ENCODE measurements at places on chromosomes 4 and X. TPM values are rescaled to one million over a fixed set of nuclear protein-coding genes. Genes with fewer than 3 reads are reported as not detected.
A peak's percentile ranks its signal among the peaks of the same experiment; 100 is the strongest.

GRCh38 chr4:183288955-183289354 lies 31.1 kb downstream of the CLDN22 start:
- no peak for DNase-seq

DNA sequence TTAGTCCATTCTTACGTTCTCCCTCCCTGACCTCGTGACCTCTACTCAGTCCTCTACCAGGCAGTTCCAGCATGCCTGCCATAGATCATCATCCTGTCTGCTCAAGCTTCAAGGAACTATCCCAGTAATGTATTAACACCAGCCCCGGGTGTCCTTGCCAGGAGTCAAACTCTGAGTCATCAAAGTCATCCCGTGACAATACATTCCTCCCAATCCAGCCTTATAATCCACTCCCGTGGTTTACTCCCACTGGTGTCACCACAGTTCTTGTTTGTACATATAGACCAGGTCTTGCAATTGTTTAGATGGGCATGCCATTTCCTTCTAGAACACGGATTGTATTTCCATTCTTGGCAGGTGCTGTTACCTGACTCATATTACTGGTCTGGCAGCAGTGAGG lies 68.7 kb upstream of the TAB3 start:
- DNase-seq: peak; percentile 5

GRCh38 chrX:123263747-123264146 lies 79.7 kb downstream of the GRIA3 start:
- no peak for DNase-seq

DNA sequence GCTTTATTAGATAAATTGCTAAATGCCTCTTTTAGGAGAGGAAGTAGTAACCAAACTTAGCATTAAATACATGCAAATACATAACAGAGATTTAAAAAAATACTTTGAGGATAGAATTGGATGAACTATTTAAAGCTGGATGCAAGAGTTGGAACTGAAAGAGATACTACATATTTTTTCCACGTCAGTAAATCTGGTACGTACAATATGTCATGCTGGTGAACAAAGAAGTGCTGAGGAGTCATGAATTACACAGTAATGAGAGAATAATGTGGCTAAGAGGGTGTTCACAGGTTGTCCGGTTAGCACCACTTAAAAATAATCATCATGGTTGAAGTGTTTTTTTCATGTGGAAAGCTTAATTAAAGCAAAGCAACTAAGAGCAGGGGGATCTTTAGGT lies 184.1 kb upstream of the FRMPD4 start:
- no peak for DNase-seq

DNA sequence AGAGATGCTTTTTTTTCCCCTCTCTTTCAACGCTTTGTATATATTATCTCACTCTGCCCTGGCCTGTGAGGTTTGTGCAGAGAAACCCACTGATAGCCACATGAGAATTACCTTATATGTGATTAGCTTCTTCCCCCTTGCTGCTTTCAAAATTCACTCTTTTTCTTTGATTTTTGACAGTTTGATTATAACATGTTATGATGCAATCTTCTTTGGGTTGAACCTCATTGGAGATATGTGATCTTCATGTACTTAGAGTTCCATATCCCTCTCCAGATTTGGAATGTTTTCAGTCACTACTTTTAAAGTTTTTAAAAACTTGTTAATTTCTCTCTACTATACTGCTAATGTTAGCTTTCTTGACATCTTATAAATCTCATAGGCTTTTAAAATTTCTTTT lies 479.5 kb upstream of the AGA start:
- no peak for DNase-seq

GRCh38 chr4:158667651-158668198 lies 4.0 kb downstream of the C4orf46 start:
- DNase-seq: peak; percentile 13

- DNase-seq: no peak
Observed at GRCh38 chr4:114728426-114728825, 129.8 kb downstream of the UGT8 start.

DNA sequence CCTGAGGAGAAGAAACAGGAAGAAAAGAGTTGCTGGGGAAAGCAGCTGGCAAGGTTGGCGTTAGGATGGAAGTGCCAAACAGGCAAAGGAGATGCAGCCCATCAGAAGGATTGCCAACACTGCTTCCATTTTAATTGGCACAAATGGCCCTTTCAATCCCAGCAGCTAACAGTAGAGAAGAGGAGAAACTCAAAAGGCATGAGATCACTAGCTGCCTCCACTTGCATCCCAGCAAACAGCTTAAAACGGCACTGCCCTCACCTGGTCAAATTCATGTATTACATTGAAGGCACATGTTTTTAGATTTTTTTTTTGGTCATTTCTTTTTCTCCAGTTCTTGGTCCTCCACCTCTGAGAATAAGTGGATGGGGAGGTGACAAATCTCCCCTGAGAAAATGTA lies 14.9 kb upstream of the LOC101059915 start:
- peak; percentile 20 for DNase-seq

- no peak for DNase-seq
Observed at GRCh38 chr4:183304067-183304466, 16.0 kb downstream of the CLDN22 start.

- no peak for DNase-seq
Observed at GRCh38 chrX:46294234-46294633, 251.0 kb downstream of the ZNF674 start.

DNA sequence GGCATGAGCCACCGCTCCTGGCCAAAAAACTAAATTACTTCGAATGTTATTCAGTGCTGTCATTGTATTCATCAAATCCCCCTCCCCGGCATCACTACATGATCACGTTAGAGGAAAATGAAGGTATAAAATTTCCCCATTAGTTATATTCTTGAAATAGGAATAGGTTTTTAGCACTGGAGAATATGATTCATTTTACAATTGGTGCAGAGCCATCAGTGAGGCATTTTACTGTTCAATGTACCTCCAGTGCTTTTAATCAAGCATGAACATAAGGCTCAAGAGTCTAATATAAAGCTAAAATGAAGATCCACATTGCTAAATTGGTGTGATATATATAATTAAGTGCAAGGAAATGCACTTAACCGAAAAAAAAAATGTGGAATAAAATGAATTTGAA lies 18.3 kb downstream of the KLF3 start:
- no peak for DNase-seq

GRCh38 chrX:132940727-132941327 lies 17.6 kb downstream of the HS6ST2 start:
- DNase-seq: no peak

DNA sequence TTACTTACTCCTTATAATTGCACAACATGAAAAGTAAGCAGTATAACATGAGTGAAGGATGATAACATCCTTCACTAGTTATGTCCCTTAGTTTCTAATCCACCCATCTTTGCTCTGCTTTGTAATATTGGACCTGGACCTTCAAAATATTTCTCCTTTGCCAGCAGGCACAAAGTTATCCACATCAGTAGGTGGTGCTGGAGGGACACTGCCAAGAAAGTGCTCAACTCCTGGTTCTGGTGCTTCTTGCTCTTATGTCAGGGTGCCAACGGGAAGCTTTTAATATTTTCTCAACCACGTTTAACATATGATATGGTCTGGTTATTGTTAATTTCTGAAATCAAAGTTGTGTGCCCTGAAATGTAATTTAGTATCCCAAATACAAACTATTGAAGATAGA lies 49.1 kb downstream of the TMEM165 start:
- DNase-seq: no peak

DNA sequence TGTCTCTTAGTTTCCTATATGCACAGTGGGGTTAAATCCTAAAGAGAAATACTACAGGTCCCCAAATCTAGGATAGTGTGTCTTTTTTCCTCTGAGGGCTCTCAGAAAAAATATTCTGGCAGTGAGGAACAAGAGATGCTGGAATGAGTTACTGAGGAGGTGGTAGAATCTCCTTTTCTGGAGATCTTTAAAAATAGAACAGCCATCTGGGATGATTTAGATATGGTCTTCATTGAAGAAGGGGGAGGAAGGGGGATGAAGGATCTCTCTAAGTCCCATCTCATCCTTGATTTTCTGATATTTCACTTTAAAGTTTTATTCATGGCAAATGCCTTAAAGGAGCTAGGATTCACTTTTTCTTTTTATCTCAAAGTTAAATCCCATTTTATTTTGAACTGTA lies 235.0 kb downstream of the MAML3 start:
- DNase-seq: no peak

GRCh38 chrX:123450222-123450621 lies 266.1 kb downstream of the GRIA3 start:
- DNase-seq: no peak

DNA sequence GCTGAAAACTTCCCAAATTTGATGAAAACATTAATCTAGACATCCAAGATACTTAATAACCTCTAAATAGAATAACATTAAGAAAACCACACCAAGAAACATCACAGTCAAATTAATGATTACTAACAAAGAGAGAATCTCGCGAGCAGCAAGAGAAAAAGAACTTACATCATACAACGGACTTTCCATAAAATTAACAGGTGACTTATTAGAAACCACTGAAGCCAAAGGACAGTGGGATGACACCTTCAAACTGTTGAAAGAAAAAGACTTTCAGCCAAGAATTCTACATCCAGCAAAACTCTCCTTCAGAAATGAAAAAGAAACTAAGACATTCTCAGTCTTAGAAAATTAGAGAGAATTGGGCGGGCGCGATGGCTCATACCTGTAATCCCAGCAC lies 232.0 kb downstream of the SNCA start:
- DNase-seq: no peak

DNA sequence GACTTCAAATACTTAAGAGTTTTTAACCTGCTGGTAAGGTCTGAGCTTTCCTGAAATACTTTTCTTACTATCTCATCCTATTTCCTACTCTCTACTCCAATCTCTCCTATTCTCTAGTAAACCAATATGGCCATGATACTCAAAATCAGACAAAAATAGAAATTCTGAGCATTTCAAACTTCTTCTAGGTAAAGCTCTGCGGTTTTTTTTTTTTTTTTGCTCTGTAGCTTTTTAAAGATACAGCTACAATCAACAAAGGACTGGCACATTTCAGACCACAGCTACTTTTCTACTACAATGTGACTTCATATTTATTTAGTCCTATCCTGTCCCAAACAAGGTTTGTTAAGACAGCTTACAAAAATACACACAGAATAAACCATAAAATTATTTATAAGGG lies 31.1 kb downstream of the MAML3 start:
- no peak for DNase-seq

DNA sequence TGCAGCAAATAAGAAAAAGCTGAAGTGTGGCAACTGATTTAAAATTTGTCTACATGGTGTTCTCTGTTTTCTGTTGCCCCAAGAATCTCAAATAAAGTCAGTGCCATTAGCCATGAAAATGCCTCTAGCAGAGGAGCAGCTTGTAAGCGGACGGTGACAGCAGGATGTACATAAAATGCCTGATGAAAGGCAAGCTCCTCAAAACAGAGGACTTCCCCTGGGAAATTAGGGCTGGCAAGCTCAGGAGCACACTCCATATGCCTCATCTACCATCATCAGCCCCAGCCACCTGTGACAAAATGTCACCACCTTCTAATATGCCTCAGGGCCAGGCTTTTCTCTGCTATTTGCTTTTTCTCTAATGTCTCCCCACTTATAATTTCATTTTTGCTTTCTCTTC lies 54.5 kb downstream of the ASB9 start:
- DNase-seq: no peak

- DNase-seq: no peak
Observed at GRCh38 chrX:76433219-76433618, 5.7 kb downstream of the MAGEE1 start.

DNA sequence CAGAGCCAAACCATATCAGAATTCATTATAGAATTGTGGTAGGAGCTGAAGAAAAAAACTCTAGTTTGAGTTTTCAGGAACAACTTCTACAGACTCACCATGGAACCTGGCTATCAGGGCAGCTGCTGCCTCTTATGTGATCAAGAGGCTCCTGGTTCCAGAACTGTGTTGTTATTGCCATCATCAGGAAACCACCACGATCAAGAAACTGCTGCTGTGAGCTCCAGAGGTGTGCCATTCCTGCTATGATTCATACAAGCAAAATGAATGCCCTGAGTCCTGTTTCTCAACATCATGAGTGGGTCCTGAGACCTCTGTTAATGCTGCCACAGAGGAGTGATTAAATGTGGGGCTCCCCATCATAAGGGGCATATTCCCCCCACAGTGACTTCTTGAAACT lies 43.7 kb downstream of the TASL start:
- peak; percentile 6 for DNase-seq

DNA sequence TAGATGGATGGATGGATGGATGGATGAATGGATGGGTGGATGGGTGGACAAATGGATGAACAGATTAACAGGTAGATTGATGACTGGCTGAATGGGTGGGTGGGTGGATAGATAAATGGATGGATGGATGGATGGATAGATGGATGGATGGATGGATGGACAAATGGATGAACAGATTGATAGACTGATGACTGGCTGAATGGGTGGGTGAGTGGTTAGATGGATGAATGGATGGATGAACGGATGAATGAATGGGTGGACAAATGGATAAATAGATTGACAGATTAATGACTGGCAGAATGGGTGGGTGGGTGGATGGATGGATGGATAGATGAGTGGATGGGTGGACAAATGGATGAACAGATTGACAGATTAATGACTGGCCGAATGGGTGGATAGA lies 13.6 kb upstream of the AKAP17A start:
- DNase-seq: no peak

GRCh38 chrX:66638591-66639500 lies at the start of gene EDA2R:
Gene EDA2R (minus strand): TSS chrX:66639078. CDS start chrX:66616020, 23,058 bp downstream.
- DNase-seq: peak; percentile 89

DNA sequence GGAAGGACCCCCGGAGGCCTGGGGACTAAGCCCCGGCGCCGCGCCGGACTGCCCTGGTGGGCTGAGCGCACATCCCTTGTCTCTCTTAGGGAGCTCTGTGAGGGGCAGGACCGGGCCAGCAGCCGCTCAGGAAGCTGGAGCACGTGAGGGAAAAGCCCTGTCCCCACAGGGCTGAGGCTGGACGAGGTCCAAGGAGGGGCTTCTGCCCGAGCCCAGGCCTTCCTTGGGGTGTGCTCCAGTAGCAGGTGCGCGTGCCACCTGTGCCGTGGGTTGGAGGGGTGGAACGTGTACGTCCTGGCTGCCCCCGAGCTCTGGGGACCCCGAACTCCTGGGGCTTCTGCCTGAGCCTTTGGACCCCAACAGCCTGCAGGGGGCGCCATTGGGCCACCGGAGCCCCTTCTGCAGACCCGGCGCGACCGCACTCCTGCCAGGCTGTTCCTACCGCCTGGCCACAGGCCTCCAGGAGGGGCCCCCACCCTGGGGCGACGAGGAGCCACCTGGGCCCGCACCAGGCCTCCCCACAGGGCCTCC lies 27.2 kb downstream of the TACC3 start:
- DNase-seq: peak; percentile 29

Gene XAGE1B
- total RNA-seq: not detected

Gene CTAG2
- not detected for total RNA-seq

Gene PYURF
- 83.4 TPM for total RNA-seq

Gene SLITRK4
- total RNA-seq: not detected

Gene CLGN
- total RNA-seq: under 0.01 TPM

Gene ZFP92
- total RNA-seq: 2.7 TPM

Gene SPIN4
- 2.8 TPM for total RNA-seq

Gene MBTPS2
- 21.7 TPM for total RNA-seq

Gene FATE1
- total RNA-seq: not detected

Gene STK32B
- total RNA-seq: 0.91 TPM

Gene ARHGAP4
- 2.3 TPM for total RNA-seq

Gene FGD1
- 16.2 TPM for total RNA-seq
